ENCODE measurements at places on chromosomes 7 and 10.

GRCh38 chr7:113086431-113086888 lies at the start of gene GPR85:
Gene GPR85, minus strand, starts transcription at chr7:113086827. Its CDS starts 2,106 bp downstream, at chr7:113084721.
- DNase-seq: no peak

DNA sequence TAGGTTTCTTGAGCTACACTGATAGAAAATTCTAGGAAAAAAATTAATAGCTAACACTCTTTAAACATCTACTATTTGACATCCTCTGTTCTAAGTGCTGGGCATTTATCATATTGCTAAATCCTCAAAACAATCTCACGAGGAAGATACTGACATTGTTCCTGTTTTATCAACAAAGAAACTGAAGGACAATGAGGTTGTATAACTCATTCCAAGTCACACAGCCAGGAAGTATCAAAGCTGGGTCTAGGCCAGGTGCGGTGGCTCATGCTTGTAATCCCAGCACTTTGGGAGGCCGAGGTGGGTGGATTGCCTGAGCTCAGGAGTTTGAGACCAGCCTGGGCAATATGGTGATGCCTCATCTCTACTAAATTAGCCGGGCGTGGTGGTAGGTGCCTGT lies 51.6 kb upstream of the IL6 start:
- DNase-seq: no peak

DNA sequence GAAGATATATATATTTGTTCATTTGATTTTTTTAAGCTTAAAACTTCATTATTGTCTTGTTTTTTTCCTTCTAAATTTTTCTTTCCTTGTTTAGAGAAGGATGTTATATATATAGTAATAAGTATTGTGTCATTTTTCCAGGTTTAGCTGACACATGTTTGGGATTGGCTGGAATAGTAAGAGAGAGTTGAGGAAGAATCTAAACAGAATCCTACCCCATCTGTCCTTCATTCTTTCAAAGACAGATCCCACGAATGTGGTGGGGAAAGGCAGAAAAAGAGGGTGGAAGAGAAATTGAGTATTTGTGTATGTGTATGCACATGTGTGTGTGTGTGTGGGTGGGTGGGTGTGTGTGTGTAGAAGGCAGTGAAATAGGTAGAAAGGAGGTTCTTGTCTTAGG lies 132.4 kb downstream of the SVIL start:
- no peak for DNase-seq

DNA sequence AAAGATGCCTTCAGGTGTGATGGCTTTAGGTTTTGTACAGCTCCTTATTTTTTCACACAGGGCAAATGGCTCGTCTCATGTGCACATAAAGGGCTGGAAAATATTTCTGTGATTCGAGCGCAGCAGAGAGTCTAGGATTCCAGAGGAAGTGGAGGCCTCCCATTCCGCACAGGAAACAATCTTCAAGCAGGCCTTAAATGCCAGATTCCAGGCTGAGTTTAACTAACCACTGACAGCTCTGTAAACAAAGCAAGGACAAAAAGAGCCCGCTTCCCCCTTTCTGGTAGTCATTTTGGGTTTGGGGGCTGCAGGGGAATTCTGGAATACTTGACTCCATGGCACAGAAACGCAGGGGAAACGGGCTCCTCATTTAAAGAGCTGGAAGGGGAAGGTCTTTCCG lies 87.2 kb downstream of the CALD1 start:
- no peak for DNase-seq

- DNase-seq: no peak
Measured at GRCh38 chr7:79268730-79269129, 184.7 kb downstream of the MAGI2 start.

- DNase-seq: no peak
Measured at GRCh38 chr10:69878951-69879350, 77.2 kb downstream of the COL13A1 start.

DNA sequence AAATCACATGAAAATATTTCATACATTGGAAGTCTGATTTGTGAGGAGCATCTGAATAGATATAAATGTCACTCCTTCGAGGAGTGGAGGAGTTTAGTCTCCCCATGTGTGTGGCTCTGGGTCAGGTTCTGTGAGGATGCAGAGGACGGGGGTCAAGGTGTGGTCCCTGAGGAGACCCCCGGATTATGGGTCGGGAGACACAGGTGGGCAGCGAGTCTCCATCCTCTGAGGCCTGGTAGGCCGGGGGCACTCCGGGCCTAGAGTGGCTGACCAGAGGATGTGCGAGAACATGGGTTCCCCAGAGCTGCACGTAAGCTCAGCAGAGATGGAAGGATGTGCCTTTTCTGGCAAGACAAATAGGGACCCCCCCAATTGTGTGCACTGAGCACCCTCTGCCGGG lies 93.4 kb upstream of the TCERG1L start:
- no peak for DNase-seq

- no peak for DNase-seq
Measured at GRCh38 chr10:71300555-71301370, 18.3 kb upstream of the SLC29A3 start.

Measured in T-helper 9 cell (primary cell).